Endothelial cell of umbilical vein (primary cell): ENCODE measurements at places on chromosomes 4 and X. TPM values are rescaled to one million over a fixed set of nuclear protein-coding genes. Genes with fewer than 3 reads are reported as not detected.

The INTS6L gene
- total RNA-seq: 5.6 and 7.5 TPM in 2 replicates

DNA sequence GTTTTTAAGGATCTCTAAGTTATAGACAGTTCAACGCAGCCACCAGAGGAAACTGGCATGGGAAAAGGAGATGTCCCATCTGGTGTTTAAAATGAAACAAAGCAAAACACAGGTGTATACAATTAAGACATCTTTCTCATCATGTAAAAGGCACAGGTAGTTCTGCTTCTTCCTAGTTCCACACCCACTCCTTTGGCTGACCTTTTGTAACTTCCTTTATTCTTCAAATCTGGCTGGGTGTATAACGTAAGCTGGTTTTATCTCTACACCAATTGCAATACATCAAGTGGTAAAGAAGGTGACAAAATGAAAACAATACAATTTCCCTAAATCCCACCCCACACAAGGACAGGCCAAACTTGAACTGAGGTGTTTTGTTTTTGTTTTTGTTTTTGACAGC is 27.3 kb upstream of the FBXW7 start:
- H3K4me1 ChIP-seq: no peaks in the 10 kb centered on the region
- DNase-seq: no peak
- H3K36me3 ChIP-seq: no peaks in the 10 kb centered on the region
- H3K27ac ChIP-seq: no peak overlapping the region
- H3K4me3 ChIP-seq: no peak overlapping the region

GRCh38 chr4:26235500-26235899 is 85.3 kb upstream of the RBPJ start:
- H3K4me1 ChIP-seq: no peaks in the 10 kb centered on the region
- no peaks in the 10 kb centered on the region for H3K27me3 ChIP-seq
- no peak for DNase-seq
- H3K27ac ChIP-seq: no peak overlapping the region
- H3K36me3 ChIP-seq: no peaks in the 10 kb centered on the region
- H3K4me3 ChIP-seq: no peak overlapping the region

GRCh38 chrX:2334237-2334636 is 166.5 kb downstream of the DHRSX start:
- no peaks in the 10 kb centered on the region for H3K36me3 ChIP-seq
- H3K27me3 ChIP-seq: no peaks in the 10 kb centered on the region
- no peak overlapping the region for H3K4me3 ChIP-seq
- no peak overlapping the region for H3K27ac ChIP-seq
